ENCODE measurements at places on chromosomes 4 and X. TPM values are rescaled to one million over a fixed set of nuclear protein-coding genes. Genes with fewer than 3 reads are reported as not detected.

Gene GNRHR
- polyA plus RNA-seq, result not detected

Gene OTUD6A
- not detected for polyA plus RNA-seq

Gene CT45A2
- polyA plus RNA-seq, result not detected

Gene P2RY8
- not detected for polyA plus RNA-seq

Gene FGB
- not detected for polyA plus RNA-seq

DNA sequence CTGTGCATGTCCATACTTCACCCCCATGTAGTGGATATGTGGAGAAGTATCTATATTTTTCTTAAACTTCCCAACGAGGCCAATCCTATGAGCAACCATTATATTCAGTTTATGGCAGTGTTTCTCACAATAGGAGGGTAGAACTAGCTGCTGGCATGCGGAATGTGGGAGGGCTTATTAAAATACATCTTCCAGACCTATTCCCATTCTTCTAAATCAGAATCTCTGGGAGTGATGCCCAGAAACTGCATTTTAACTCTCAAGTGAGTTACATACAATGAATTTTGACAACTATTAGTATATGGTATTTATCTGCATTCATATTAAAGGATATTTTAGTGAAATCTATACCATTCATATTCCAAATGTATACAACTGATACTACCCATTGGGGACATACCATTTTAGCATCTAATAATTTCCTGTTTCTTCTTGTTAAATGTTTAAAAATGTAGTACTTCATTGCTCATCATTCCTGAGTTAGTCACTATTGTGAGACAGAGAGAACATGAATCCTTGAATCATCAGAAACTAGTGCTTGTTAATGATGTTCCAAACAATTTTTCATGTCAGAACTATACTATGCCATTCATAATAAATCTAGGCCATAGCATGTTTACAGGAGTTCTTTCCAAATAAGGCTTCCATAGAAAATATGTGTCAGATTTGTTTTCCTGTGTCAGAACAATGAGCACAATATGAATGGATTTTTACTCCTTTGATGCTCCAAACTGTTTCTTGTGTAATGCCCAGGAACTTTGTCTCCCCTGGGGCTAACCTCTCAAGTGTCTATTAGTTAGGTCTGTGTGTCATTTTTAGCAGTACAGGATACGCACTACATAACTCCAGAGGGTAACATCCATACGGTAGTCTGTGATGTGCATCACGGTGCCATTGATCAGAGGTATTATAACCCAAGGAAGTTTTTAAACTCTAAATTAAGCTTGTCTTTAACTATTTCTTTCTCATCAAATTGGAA is 198.8 kb upstream of the BMP3 start:
- H3K27ac ChIP-seq, result no peak overlapping the region
- DNase-seq, result peak; percentile 0
- H3K27me3 ChIP-seq, result no peaks in the 10 kb centered on the region
- H3K4me3 ChIP-seq, result no peak overlapping the region
- H3K36me3 ChIP-seq, result no peaks in the 10 kb centered on the region

DNA sequence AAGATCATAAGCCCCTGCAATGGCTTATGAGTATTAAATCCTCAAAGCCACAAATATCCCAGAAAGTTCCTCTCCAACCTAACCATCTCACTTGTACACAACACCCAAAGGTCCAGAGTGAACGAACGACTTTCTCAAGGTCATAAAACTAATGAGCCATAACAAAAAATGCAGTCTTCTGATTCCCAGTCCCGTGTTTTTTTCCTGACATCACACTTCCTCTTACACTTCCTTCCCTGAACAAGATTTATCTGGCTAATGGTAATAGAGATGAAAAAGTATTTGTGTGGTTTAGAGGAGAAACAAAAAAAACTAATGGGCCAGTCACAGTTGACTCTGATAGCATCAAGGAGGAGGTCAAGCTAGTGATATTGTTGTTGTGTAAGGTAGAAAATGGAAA is 99.5 kb upstream of the KLHL13 start:
- no peak overlapping the region for H3K27ac ChIP-seq
- no peaks in the 10 kb centered on the region for H3K36me3 ChIP-seq
- H3K4me3 ChIP-seq, result no peak overlapping the region
- DNase-seq, result no peak

DNA sequence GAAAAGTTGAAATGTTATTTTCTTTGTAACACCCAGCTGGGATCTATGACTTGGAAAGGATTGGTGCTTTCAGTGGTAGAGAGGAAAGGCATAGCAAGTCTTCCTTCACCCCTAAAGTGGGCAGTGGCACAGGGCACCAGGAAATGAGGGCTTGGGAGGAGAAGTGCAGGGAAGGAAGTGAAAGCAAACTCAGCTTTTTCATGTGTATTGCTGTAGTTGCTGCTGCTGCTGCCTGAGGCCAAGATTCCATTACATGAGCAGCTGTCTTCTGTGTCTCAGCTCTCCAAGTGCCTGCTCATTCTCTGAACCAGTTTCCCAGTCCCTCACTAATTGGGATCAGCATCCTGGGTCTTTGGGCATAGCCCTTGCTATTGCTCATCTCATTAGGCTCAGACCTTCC is 2.6 kb downstream of the HCCS start:
- no peak overlapping the region for H3K4me3 ChIP-seq
- H3K36me3 ChIP-seq, result peaks cover 3% of the 10 kb centered on the region
- peaks cover 3% of the 10 kb centered on the region for H3K4me1 ChIP-seq
- no peak for DNase-seq

DNA sequence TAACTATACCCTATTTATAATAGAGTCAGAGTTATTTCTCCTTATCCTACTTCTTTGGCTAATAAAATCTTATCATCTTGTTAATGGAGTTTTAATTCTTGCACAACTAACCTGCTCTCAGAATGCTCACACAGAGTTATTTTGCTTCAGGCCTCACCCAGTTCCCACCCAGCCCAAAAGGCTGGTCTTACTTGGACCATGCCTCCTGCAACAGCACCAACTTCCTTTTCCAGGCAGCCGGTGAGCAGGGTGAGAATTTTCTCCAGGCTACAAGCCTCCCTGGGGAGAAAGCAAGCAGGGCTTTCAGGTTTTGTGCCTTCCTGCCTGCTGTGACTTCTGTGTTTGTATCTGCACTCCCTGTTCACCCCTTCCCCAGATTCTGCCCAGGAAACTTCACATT is 29.1 kb upstream of the BANK1 start:
- no peak for DNase-seq
- no peaks in the 10 kb centered on the region for H3K4me1 ChIP-seq
- no peaks in the 10 kb centered on the region for H3K36me3 ChIP-seq
- H3K4me3 ChIP-seq, result no peak overlapping the region
- H3K27me3 ChIP-seq, result no peaks in the 10 kb centered on the region
- no peak overlapping the region for H3K27ac ChIP-seq

DNA sequence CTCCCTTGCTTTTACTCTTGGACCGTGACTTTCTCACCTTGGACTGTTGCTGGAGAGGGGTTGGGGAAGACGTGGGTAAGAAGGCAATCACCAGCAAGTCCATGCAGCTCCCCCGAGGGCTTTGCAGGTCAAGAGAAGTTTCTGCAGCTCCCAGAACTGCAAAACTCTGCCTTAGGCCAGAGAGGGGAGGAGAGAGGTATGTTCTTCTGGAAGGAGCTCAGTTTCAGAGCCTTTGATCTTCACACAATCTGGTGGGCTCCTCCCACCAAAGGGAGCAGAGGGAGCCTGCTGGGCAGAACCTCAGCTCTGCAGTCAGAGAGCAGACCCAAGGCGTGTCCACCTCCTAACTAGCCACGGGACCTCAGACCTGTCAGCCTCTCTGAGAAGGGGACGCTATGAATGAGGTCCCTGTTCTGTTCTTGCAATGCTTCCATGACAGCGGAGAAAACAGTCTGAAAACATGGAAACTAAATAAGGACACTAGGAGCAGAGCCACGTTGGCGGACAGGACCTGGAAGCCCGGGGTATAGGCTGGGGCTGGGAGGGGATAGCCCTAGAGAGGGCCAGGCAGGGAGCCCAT is 92.8 kb downstream of the EVC2 start:
- no peaks in the 10 kb centered on the region for H3K27me3 ChIP-seq
- no peaks in the 10 kb centered on the region for H3K4me1 ChIP-seq
- no peak overlapping the region for H3K4me3 ChIP-seq
- no peak overlapping the region for H3K27ac ChIP-seq

GRCh38 chr4:37561803-37562207 is 124.4 kb downstream of the RELL1 start:
- H3K36me3 ChIP-seq, result no peaks in the 10 kb centered on the region
- no peak overlapping the region for H3K4me3 ChIP-seq
- no peaks in the 10 kb centered on the region for H3K27me3 ChIP-seq
- no peak overlapping the region for H3K27ac ChIP-seq
- DNase-seq, result peak; percentile 5

GRCh38 chr4:173119818-173120217 is 48.8 kb upstream of the GALNT7 start:
- no peak overlapping the region for H3K27ac ChIP-seq
- DNase-seq, result peak; percentile 53

DNA sequence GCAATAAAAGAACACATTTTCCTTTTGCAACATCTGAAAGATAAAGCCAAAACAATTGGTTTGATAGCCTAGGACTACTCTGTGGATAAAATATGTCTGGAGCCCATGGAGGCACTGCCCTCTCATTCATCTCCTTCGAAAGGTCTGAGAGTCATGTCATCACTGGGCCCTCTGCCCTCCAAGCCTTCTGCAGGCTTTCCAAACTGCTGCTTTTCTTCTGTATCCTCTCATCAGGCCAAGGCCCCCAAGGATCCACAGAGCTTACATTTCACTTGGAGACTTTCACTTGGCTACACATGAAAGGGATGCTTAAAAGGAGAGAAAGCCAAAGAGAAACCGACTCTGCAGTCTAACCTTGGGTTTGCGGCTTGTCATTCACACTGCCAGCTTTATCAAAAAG is 109.9 kb downstream of the SH3RF1 start:
- no peaks in the 10 kb centered on the region for H3K27me3 ChIP-seq
- peak overlapping the region; percentile 26 for H3K4me3 ChIP-seq
- peak overlapping the region; percentile 54 for H3K27ac ChIP-seq
- H3K4me1 ChIP-seq, result peaks cover 15% of the 10 kb centered on the region

- no peak overlapping the region for H3K27ac ChIP-seq
- H3K27me3 ChIP-seq, result no peaks in the 10 kb centered on the region
- H3K4me1 ChIP-seq, result peaks cover 2% of the 10 kb centered on the region
- DNase-seq, result peak; percentile 11
These were observed 71.2 kb upstream of the STX18 start for GRCh38 chr4:4613126-4613465.

GRCh38 chr4:6495296-6495590 is 22.8 kb upstream of the PPP2R2C start:
- H3K4me1 ChIP-seq, result no peaks in the 10 kb centered on the region

DNA sequence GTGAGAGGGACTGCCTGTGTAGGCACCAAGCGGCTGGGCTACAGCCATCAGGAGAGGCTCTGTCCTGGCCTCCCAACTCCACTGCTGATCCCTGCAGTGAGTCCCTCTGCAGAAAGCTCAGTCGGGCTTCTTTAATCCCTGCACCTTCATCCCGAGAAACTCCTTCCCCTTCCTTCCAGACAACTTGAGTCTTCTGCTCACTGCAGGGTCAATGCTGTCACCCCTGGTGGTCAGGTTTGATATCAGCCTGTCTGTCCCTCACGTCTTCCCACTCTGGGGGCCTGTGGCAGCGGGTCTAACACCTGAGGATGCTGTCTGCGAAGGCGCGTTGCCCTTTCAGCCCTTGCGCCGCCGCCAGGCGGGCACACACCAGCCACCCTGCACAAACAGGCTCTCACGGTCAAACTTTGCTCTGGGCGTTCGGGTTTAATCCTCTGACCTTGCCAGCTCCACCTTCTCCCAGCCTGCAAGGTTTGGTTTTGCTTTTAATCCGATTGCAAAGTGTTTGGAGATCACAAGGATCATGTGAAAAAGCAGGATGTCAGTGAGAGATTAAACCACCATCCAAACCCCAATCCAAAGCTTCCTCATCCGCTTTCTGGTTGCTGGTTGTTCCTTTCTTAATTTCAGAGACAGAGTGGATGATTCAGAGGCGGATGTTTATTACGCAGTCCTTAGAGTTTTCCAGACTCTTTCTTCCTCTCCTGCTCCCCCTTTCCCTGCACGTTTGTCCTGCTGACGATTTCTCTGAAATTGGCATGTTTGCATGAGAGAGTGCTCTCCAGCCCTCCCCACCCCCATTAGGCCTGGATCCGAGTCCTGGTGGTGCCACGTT is 74.8 kb upstream of the SLC34A2 start:
- H3K27ac ChIP-seq, result no peak overlapping the region
- H3K4me3 ChIP-seq, result no peak overlapping the region
- no peaks in the 10 kb centered on the region for H3K4me1 ChIP-seq
- H3K27me3 ChIP-seq, result no peaks in the 10 kb centered on the region
- no peak for DNase-seq

DNA sequence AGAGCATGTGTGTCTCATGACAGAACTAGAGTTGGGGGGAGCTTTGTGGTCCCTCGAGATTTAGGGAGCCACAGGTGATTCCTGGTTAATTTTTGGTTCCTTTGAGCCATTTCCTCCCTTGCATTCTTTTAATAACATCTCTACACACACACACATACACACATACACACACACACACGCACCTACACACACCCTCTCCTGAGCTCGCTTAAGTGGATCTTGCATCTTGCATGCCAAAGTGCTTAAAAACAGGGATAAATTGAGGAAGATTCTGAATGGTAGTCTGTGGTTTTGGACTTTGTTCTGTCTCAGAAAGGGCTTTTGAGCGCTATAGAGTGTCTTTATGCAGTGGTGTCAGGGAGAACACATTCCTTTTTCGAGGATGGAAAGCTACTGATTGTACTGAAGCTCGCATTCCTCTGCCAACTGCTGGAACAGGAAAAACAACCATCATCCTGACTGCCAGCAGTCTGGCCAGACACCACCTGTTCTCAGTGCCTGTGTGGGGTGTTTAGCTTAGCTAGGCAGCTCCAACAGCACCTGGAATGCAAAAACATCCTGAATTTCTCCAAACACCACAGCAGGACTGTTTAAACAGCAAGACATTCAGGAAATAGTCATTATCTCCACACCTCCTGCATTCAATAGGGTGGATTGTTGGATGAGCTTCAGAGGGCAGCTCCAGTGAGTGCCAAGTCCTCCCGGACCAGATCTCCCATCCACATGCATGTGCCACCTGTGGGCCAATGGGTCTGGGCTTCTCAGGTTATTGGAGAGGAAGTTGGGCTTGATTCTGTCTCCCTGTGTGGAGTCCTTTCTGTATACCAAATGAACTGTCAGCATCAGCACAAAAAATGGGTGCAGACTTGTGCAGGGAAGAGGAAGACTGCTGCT is 21.9 kb upstream of the IGFBP7 start:
- no peaks in the 10 kb centered on the region for H3K4me1 ChIP-seq
- H3K4me3 ChIP-seq, result no peak overlapping the region
- H3K27me3 ChIP-seq, result no peaks in the 10 kb centered on the region
- no peak overlapping the region for H3K27ac ChIP-seq
- no peak for DNase-seq

- H3K27ac ChIP-seq, result no peak overlapping the region
- DNase-seq, result no peak
- H3K27me3 ChIP-seq, result no peaks in the 10 kb centered on the region
These were observed 141.0 kb downstream of the ARX start for GRCh38 chrX:24874604-24875247.

GRCh38 chrX:1853916-1854315 is 239.1 kb downstream of the ASMT start:
- DNase-seq, result no peak
- no peak overlapping the region for H3K4me3 ChIP-seq
- no peaks in the 10 kb centered on the region for H3K4me1 ChIP-seq
- H3K36me3 ChIP-seq, result no peaks in the 10 kb centered on the region

GRCh38 chrX:35006361-35006760 is 63.8 kb downstream of the FAM47B start:
- H3K27ac ChIP-seq, result no peak overlapping the region
- H3K36me3 ChIP-seq, result no peaks in the 10 kb centered on the region
- no peaks in the 10 kb centered on the region for H3K27me3 ChIP-seq
- no peak for DNase-seq
- H3K4me1 ChIP-seq, result no peaks in the 10 kb centered on the region

GRCh38 chrX:18890724-18891547 is 93.0 kb downstream of the PHKA2 start:
- no peak overlapping the region for H3K4me3 ChIP-seq
- H3K27me3 ChIP-seq, result no peaks in the 10 kb centered on the region
- peaks cover 5% of the 10 kb centered on the region for H3K4me1 ChIP-seq
- DNase-seq, result no peak
- no peaks in the 10 kb centered on the region for H3K36me3 ChIP-seq

All from fibroblast of lung (primary cell).